ENCODE measurements at places on chromosomes 4 and X.

DNA sequence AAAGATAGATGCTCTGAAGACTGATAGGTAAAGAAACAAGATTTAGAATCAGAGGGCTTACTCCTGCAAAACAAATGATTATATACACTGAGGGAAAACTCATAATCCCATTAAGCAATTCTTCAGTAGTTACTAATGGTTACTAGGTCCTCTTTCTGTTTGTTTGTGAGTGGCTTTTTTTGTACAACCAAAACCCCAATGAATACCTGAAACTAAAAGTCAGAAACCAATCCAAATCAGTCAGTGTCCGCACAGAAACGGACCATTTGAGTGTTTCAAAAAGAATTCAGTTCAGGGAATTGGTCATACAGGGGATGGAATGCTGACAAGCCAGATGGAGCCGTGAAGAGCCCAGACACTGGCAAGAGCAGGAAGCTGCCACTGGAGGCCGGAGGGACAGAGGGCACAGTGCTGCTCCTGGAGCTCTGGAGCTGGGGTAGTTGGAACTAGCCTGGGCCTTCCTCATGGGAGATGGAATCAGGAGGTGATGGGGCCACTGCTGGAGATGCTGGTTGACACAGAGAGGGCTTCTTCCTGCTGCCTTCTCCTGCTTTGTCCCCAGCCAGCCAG is 31.9 kb downstream of the SETD7 start:
- no peak for DNase-seq

- no peak for DNase-seq
These were observed 37.6 kb downstream of the PGRMC2 start for GRCh38 chr4:128249787-128250668.

- no peak for DNase-seq
These were observed 30.3 kb upstream of the GLRB start for GRCh38 chr4:157045507-157046127.

- DNase-seq: no peak
These were observed 34.3 kb downstream of the MTM1 start for GRCh38 chrX:150602743-150603142.

DNA sequence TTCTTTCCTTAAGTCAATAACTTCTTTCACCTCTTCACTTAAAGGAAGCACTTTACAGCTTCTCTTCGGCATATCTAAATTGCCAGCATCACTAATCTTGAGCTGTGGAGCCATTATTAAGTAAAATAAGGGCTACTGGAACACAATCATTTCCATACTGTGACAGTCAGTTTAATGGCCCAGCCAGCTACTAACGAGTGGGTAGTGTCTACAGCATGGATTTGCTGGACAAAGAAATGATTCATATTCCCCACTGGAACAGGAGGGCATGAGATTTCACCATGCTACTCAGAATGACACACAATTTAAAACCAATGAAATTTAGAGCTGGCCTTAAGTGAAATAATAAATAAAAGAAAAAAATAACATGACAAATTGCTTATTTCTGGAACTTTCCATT is 72.1 kb downstream of the DDIT4L start:
- no peak for DNase-seq

DNA sequence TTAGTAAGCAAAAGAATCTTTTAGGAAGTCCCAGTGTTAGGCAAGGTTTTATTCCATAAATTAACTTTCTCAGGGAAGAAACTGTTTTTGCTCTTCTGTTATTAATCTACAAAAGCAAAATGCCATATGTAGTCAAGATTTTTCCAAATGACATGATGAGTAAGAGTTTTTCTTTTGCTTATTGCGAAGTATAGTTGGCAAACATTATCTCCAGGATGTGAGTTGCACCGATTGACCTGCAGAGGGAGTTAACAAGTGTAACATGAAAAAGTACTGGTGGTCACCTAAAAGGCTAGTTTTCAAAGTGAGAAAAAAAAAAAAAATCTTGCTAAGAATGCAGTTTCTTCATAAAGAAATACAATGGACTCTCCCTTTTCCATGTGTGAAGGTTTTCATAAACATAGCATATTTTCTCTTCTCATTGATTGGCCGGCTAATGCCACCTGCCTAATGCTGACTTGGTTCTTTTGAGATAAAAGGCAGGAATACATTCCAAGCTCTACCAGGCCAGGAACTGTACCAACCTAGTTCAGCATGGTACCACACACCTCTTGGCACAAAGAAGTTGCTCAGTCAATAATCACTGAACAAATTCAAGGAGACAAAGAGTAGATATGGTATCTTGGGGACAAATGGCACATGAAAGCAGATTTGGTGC is 100.2 kb downstream of the LNX1 start:
- no peak for DNase-seq

GRCh38 chrX:24563291-24564010 is 83.7 kb downstream of the PCYT1B start:
- no peak for DNase-seq

DNA sequence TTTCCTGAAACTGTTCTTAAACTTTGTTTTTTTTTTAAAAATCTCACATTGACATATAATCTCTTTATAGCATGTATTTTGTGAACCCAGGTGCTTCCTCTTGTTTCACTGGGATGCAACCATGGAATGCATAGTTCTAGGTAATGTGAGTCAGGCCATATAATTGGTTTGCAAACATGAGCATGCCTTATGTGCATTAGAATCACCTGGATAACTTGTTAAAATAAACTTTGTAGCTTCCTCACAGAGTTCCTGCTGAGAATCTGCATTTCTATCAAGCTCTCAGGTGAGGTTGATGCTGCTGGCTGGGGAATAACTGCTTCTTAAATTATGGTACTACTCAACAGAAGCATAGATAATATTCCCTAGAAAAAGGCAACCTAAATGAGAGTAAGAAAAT is 940.3 kb upstream of the LCORL start:
- DNase-seq: no peak

DNA sequence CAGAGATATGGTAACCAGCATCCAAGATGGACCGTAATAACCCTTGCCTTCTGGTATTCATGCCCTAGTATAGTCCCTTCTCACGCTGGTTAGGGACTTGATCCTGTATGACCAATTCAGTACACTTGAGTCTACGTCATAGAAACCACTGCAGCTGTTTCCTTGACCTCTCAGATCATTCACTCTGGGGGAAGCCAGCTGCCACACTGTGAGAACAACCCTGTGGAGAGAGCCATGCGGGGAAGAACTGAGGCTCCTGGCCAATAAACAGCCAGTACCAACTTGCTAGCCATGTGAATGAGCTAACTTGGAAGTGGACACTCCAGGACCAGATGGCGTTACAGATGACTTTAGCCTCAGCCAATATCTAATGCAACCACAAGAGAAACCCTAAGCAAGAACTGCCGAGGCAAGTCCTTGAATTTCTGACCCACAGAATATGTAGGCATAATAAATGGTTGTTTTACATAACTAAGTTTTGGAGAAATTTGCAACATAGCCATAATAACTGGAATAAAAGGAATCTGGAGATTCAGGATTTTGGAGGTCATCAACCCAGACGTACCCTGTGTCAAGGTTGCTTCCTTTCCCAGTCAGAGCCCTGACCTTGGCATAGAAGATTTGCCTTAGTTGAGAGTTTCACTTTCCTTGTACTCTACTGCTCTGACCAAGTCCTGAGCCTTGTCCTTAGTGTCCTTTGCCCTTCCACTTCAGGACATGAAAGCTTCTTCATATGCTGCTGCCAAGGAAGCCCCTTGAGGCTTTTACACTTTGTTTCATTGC is 87.3 kb upstream of the ZNF81 start:
- DNase-seq: no peak

- DNase-seq: no peak
These were observed 37.4 kb downstream of the PPP2R2C start for GRCh38 chr4:6435010-6435409.

DNA sequence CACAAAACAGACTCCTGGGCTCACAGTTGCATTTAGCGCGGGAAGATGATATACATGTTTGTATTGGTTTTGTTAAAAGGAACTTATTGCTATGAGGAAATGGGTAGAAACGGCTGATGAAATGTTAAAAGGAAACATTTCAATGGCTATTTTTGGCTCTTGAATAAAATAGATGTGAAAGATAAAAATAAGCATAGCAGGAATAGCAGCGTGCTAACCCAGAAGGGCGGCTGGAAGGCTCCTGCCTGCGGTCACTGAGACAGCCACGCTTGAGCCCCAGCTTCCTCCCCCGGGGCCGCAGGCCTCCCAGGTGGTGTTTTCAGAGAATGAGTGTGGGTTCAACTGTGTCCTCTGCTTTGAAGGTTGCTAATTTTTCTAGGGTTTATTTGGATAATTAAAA is 35.0 kb upstream of the CLCN4 start:
- no peak for DNase-seq

DNA sequence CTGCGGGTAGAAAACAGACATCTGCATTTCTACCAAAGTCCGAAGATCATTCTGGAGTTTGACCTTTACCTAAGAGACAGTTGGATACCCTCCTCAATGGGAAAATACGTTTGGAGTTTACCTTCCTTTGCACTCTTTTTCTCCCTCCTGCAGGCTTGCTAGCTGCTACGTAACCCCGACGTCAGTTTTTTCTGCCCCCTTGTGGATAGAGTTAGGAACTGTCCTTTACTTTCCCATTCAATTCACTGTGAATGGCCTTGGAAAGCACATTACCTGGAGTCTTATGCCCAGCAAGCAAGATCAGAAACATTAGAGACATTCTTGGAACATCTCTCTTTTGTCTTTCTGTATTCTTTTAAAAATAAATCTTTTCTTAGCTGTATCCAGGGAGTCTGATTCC is 250.7 kb downstream of the NAP1L3 start:
- DNase-seq: no peak

DNA sequence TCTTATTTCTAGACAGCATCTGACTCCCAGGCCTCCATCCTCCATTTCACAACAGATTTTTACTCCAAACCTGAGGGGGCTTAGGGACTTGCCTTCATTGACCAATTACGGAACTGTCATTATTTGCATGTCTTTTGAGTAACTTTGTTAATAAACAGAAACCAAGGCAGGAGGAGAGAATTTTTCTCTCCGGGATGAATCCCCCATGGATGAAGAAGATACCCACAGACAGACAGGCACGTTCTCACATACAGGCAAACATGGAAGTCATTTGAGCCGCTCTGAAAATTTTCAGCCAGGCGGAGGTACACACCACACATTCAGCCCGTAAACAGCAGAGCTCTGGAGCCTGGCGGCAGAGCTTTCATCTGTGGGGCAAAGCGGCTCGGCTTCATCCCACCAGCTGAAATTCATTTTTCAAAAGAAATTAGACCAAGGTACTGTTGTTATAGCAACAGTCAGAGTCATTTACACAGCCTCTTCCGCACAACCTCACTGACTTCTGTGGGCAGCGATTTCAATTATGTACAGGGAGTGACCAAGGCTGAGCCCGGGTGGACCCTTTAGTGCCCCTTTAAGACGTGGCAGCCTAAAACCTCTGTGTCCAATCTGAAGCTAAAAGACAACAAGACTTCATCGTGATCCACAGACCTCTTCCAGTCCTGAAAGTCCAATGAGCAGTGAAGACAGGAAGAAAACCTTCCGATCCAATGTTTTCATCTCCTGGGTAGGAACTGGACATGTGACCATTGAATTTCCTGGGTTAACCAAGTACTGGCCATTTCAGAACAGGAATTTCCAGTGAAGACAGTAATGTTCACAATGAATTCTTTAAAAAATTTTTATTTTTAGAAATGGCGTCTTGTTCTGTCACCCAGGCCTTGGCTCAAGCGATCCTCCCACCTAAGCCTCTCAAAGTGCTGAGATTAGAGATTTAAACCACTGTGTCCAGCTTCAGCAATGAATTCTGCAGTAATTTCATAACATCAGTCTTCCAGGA is 237.0 kb downstream of the MGST2 start:
- DNase-seq: no peak

GRCh38 chr4:101970547-101971155 is 180.1 kb downstream of the BANK1 start:
- no peak for DNase-seq

- DNase-seq: no peak
These were observed 10.4 kb downstream of the JADE3 start for GRCh38 chrX:46922611-46923010.

DNA sequence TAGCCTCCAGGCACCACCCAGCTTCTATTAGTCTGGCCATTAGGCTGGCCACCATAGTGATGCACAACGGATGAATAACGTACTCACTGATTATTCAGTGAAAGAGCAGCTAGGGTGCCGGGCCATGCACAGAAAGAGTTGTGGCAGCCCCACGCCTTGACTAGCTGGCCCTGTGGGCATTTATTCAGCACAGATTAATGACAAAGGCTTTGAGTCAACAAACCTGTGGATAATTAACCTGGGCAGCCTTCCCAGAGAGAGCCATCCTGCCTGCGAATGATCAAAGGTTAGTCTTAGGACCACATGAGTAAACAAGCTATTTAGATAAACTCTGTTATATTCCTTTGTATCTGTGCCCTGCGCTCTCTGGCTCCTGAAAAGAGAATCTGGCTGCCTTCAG is 37.2 kb downstream of the MAP9 start:
- DNase-seq: no peak

GRCh38 chr4:57044996-57045395 is 65.2 kb downstream of the IGFBP7 start:
- no peak for DNase-seq

DNA sequence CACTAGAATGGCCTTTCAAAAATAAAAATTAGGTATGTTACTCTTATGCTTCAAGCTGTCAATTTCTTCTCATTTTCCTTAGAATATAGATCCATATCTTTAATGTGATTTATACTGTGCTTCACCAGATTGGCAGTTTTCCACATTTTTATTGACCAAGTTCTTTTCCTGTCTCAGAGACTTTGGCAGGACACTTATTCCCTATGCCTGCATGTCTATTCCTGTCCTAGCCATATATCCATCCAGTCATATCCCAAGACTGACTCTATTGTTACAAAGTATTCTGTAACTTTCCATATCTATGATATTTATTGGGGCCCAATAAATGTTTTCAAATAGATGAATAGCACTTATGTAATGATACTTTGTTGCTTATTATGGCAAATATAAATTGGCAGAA is 450.7 kb downstream of the GASK1B start:
- no peak for DNase-seq

DNA sequence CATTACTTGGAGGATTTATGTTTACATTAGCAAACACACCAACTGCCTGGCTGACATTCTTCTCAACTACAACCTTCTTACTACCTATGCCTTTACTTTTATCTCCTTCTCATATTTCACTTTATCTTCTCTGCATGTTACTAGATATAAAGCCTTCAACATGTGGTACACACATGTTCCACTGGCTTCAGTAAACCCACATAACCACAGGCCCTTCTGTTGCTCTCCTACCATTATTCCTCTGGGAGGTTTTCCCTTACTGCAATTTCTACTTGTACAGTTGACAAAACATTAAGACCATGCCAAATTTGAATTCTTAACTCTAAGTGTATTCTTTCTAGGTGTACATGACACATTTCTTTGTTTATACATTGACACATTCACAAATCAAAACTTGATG is 133.1 kb downstream of the ARAP2 start:
- DNase-seq: no peak

- no peak for DNase-seq
These were observed 76.5 kb downstream of the GALNTL6 start for GRCh38 chr4:171889681-171890080.
